ENCODE measurements at places on chromosomes 3 and 15. TPM values are rescaled to one million over a fixed set of nuclear protein-coding genes. Genes with fewer than 3 reads are reported as not detected.

GRCh38 chr3:49161197-49161596 lies 4.9 kb downstream of the CCDC71 start:
- no peak overlapping the region for H3K4me3 ChIP-seq
- H3K4me1 ChIP-seq: peaks cover 21% of the 10 kb centered on the region
- H3K27me3 ChIP-seq: no peaks in the 10 kb centered on the region
- peaks cover 4% of the 10 kb centered on the region for H3K36me3 ChIP-seq

DNA sequence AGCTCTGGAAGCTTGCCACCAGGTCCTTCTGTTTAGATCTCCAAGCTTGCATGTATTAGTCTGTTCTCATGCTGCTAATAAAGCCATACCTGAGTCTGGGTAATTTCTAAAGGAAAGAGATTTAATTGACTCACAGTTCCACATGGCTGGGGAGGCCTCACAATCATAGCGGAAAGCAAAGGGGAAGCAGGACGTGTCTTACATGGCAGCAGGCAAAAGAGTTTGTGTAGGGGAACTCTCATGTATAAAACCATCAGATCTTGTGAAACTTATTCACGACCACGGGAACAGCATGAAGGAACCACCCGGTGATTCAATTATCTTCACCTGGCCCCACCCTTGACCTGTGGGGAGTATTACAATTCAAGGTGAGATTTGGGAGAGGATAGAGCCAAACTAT lies 147.0 kb upstream of the PROK2 start:
- DNase-seq: no peak
- H3K27ac ChIP-seq: no peak overlapping the region
- H3K4me3 ChIP-seq: no peak overlapping the region
- peaks cover 15% of the 10 kb centered on the region for H3K27me3 ChIP-seq

DNA sequence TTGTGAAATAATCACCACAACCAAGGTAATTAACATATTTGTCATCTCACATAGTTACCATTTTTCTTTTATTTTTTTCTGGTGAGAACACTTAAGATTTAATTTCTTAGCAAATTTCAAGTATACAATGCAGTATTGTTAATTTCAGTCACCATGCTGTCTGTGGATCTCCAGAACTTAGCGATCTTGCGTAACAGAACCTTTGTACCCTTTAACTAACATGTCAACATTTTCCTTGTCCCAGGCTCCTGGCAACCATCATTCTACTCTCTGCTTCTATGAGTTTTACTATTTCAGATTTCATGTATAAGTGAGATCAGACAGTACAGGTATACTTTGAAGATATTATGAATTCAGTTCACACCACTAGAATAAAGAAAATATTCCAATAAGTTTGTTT lies 154.4 kb downstream of the KCNAB1 start:
- H3K4me1 ChIP-seq: no peaks in the 10 kb centered on the region
- DNase-seq: no peak
- no peaks in the 10 kb centered on the region for H3K27me3 ChIP-seq
- no peak overlapping the region for H3K27ac ChIP-seq

BFSP2 gene
- not detected for total RNA-seq

CPLX3 gene
- not detected for total RNA-seq

All from type B pancreatic cell (in vitro differentiated cells).